ENCODE measurements at places on chromosomes 1 and 21. TPM values are rescaled to one million over a fixed set of nuclear protein-coding genes. Genes with fewer than 3 reads are reported as not detected.

The ADGRL4 gene
- 2.0 TPM for total RNA-seq

GRCh38 chr21:14862794-14863720 is 201.7 kb downstream of the NRIP1 start:
- no peak for DNase-seq

DNA sequence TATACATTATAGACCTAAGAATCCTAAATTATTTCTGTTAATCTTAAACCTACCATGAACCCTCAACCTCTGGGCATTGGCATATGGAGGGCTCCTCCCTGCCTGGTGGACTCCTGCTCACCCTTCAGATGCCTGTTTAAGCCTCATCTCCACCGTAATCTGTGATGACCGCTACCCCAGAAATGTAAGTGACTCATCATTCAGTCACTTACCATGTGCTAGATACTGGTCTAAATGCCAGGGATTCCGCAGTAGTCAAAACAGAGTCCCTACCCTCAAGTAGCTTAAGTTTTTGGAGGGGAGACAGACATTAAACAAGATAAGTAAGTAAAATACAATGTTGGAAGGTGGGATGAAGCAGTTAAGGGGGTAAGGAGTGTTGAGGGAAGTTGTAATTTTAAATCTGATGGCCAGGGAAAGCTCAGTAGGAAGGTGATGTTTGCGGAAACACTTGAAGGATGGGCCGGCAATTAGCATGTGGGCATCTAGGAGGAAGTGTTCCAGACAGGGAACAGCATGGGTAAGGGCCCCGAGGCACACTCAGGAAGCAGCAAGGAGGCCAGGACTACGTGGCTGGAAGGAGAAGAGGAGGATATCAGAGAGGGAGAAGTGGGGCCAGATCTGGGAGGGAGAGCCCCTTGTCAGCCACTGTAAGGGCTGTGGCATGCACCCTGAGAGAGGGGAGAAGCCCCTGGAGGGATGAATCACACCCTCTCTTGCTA is 141.7 kb upstream of the HOOK1 start:
- DNase-seq = peak; percentile 89

DNA sequence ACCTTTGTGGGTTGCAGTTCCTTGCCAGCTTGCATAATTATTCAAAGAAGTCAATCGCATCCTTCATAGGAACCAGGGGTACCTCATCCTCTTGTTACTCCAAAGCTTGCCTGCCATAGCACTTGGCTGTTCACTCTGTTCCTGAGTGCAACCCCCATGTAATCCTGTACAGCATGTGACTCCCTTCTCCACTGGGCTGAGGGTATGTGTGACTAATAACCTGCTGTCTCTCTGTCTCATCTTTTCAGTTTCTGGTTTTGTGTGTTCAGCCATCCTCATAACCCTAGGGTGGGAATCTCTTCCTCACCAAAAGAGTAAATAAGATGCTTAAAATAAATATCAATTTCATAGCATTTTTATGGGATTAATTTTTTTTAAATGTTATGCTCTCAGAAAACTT is 351.9 kb downstream of the S1PR1 start:
- no peak for DNase-seq

DNA sequence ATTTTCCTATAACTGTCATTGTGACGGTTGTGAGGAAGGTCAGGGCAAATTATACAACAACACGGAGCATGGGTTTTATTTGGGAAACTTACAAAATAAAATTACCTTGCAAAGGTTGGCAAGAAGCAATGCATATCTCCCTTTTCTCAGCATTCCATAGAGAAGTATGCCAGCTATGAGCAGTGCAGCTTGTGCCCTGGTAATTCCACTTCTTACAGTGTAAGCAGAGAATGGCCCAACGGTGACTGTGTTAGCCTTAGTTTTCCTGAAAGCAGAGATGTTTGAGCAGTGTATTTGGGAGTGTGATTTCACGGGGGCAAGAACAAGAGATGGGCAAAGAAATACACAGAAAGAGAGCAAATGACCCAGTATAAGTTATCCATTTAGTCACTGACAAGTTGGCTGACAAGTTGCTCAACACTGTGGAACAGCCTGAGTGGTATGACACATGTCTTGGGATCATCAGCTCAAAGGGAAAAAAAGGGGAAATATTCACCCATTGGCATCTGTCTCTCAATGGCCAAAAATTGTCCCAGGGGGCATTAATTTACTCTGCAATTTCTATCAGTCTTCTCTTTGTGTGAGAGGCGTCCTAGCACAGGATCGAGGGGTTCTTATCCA is 210.9 kb upstream of the NRIP1 start:
- DNase-seq = peak; percentile 47

GRCh38 chr1:173669491-173669941 is at the start of gene ANKRD45:
ANKRD45 (minus strand) TSS chr1:173669851; CDS start chr1:173659418, 10,433 bp downstream.
- peak; percentile 40 for DNase-seq

The RYR2 gene
- total RNA-seq = 0.06 TPM

GRCh38 chr21:28827422-28827821 is 165.3 kb downstream of the LTN1 start:
- peak; percentile 70 for DNase-seq

- DNase-seq = no peak
Observed at GRCh38 chr1:26945728-26946127, 14.5 kb downstream of the KDF1 start.

DNA sequence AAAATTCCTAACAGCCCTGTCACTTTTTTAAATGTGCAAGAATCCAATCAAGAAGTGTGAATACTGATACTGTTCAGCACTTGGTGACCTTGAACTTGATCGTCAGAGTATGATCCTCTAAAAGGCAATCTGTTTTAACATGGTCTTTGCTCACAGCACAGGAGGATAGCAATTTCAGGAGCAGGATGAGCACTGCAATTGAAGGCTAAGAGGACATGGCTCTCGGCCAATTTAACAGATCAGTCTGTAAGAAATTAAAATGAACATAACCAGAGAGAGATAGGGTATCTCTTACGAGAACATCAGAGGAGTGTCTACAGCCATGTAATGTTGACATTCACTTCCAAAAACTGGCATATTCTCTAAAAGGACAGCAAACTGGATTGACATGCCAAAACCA is 243.1 kb downstream of the LTN1 start:
- no peak for DNase-seq

DNA sequence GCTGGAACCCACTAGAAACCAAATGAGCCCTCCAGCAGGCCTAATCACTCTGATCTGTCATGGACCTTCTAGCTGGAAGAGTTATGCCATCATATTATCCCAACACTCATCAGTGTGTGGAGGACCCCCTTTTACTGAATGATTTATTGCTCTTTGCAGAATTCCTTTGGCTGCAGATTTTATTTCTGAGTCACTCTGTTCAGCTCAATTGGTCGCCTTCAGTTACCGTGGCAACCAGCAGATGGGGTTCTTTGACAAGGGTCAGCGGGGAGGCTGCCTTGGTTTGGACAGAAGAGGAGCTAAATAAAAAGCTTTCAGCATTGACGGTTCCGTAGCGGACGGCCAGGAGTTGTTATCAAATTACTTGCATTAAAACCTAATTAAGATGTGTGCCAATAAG is 220.1 kb downstream of the SDCCAG8 start:
- DNase-seq = peak; percentile 39

GRCh38 chr1:164678136-164678700 is 119.2 kb downstream of the PBX1 start:
- DNase-seq = no peak

DNA sequence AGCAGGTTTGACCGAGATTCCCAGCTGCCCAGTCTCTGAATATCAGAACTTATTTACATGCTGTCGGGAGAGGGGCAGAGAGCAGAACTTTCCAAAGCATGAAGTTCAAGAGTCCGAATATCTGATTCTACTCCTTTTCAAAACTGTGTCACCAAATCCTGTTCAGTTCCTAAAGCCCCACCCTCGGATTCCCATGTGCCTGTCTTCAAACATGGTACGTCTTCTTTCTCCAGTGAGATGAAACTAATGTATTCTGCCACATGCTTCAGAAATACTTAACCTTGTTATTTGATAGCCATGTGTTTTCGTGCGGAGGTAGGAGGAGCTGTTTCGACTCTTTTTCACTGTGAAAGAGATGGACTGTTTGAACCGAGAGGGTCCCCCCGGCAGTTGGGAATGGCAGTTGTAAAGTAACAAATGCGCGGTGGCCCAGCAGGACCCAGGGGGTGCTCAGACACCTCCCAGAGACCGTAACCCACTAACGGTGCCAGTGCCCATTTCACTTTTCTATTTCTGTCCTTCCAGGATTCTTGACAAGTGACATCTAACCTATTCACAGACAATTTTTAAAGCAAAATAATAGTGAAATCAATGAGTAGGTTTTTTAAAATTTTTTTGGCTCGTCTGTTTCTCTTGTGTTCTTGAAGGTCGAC is 67.2 kb downstream of the ZBTB18 start:
- no peak for DNase-seq

DNA sequence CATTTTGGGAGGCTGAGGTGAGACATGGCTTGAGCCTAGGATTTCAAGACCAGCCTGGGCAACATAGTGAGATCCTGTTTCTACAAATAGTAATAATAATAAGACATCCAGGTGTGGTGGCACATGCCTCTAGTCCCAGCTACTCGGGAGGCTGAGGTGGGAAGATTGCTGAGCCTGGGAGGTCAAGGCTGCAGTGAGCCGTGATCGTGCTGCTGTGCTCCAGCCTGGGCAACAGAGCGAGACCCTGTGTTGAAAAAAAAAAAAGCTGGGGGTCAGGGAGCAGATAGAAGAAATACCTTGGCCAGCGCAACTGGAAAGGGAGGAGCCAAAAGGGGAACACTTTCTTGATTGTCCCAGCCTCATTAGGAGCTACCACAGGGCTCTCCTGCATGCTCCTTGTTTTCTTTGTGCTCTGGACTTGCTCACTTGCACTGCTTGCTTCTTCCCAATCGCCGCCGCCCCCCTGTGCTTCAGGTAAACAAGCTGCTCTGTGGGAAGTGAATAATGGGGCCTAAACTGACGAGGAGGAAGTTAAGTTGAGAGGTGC is 31.1 kb downstream of the PBX1 start:
- DNase-seq = no peak

GRCh38 chr1:117020526-117021156 is 19.1 kb downstream of the CD101 start:
- DNase-seq = no peak

- no peak for DNase-seq
Observed at GRCh38 chr1:23548704-23549143, 10.6 kb downstream of the ID3 start.

DNA sequence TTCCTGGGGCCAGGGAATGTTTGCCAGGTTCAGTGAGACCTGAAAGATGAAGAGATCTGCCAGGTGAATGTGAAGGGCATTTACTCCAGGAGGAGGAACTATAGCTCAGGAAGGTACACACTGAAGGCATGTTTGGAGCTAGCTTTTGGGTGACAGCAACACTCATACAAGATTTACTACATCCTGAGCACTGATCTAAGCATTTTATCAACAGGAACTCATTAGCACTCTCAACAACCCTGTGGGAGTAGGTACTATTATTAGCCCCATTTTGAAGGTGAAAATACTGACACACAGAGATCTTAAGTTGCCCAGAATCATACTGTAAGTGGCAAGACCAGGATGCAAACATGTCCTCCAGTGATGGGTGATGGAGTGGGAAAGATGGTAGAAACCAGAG is 6.7 kb downstream of the GADD45A start:
- DNase-seq = peak; percentile 27

- peak; percentile 83 for DNase-seq
Observed at GRCh38 chr1:23634840-23635651, 56.6 kb upstream of the RPL11 start.

GRCh38 chr1:5973771-5974170 is 18.5 kb downstream of the NPHP4 start:
- DNase-seq = no peak

- DNase-seq = peak; percentile 86
Observed at GRCh38 chr21:38266732-38267131, 9.9 kb downstream of the KCNJ15 start.

The SLC26A9 gene
- not detected for total RNA-seq

The ACTL8 gene
- total RNA-seq = not detected

DNA sequence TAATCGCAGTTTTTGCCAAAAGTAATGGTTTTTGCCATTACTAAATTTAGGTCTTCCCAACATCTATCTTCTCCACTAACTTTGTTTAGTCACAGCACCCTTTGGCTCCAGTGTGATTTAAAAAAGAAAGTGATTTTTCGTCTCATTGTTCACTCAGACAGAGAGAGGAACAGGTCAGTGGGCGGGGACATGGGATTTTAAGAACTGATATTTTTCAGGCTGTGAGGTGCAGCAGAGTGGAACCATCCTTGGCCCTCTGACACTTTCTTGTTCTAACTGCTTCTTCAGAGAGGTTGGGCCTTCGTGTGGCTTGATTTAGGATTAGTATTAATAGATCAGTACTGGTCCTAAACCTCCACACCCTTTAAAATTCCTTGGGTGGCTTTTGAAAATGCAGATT is 38.8 kb downstream of the CASQ2 start:
- no peak for DNase-seq

- peak; percentile 71 for DNase-seq
Observed at GRCh38 chr1:66350001-66350547, 183.9 kb upstream of the SGIP1 start.

DNA sequence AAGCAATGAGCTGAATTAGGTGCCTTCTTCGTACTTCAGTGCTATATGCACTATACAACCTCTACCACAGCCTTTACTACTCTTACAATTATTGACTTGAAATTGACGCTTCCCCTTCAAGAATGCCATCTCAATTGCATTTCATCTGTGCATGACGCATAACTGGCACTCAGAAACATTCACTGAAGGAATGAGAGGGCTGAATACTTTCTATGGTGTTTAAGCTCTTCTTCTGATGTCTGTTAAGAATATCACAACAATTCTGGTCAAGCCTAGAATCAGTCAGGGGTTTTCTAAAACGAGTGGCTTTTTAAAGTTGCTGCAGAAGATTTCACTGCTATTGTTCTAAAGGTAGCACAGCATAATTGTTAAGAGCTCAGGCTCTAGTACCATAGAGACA is 11.5 kb downstream of the DENND1B start:
- DNase-seq = no peak

The ZBTB37 gene
- total RNA-seq = 4.3 TPM

DNA sequence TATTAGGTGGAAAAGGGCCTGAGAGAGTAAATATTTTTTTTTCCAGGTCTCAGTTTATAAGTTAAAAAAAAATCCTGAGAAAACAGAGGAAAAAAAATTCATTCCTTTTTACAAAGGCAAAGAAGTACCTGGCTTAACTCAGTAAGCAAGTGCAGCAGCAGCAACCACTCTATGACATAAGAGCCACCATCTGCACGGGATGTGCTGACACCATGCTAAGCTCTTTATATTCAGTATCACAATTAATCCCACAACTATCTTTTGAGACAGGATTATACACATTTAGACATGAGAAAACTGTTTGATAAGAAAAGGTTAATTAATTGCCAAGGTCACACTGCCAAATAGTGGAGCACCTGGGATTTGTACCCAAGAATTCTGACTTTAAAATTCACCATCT is 13.4 kb upstream of the DPT start:
- DNase-seq = no peak

- DNase-seq = no peak
Observed at GRCh38 chr1:244813327-244813726, 22.1 kb upstream of the COX20 start.

- DNase-seq = no peak
Observed at GRCh38 chr1:5901841-5902240, 90.4 kb downstream of the NPHP4 start.

All from LHCN-M2 (cell line).